Erythroblast (primary cell): ENCODE measurements at places on chromosomes 12 and 14.

DNA sequence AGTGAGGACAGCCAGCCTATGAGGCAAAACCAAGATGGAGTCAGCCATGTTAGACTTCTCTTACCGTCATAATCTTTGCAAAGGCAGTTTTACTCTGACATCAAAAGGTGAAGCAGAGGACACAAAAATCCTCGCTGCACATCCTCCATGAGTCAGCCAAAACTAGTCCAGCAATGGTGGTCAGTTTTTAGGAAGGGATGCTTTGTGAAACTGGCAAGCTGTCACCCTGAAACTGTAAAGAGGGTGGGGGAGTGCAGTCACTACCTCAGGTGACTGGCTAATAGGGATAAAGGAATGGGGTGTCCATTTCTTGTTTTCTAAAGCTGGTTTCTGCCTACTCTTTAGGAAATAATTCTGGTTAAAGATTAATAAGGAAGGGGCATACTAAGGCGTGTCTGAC is 5.4 kb upstream of the CIPC start:
- no peak for DNase-seq

DNA sequence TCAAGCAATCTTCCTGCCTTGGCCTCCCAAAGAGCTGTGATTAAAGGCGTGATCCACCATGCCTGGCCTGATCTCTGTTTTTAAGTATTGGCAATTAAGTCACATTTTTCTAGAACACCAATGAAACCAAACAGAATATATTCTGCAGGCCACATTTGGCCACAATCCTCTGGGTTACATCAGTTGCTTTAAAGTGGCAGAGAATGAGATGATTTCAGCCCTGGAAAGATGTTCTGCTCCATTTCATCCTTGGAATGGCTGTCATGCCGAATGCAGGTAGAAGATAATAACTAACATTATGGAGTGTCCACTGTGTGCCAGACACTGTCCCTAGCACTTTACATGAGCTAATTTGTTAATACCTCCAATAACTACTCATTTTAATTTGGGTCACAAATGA is 154.4 kb downstream of the PTPN11 start:
- no peak for DNase-seq

DNA sequence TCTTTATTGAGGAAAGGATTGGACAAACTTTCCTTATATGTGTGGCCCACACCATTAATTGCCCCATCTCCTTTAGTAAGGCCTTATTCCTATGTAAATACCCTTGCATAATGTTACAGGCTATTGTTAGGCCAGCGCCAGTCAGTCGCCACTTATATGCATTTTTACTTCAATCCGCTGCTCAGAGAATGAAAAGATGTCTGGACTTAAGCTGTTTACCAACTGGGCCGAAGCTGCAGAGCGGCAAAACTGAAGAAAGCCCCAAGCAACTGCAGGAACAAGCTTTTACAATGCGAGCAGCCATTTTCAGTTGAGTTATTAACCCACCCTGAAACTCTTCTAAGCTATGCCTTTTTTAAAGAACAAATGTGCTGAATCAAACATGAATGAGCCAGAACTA is 92.1 kb upstream of the OTX2 start:
- DNase-seq, result no peak

GRCh38 chr12:71645268-71645667 is 18.4 kb downstream of the ZFC3H1 start:
- no peak for DNase-seq

DNA sequence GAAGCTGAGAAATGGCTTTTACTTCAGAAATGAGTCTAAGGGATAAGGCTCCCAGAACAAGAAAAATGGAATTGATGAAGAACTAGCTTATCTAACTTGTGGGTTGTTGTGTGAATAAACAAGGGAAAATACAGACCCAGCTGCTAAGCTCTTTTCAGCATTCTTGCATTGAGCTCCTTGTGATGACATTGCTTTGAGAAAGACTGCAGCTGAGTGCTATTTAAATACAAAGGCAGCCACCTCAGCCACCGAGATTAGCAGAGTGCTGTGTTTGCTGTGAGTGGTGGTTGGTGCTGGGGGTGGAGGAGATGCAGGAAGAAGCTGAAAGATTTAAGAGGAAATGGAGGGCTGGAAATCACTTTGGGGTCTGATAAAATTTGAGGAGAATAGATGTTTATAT is 396.0 kb upstream of the PRICKLE1 start:
- no peak for DNase-seq

GRCh38 chr14:34750233-34750632 is 35.8 kb upstream of the CFL2 start:
- no peak for DNase-seq

- DNase-seq, result no peak
Measured at GRCh38 chr12:53105256-53105655, 2.0 kb downstream of the SOAT2 start.

DNA sequence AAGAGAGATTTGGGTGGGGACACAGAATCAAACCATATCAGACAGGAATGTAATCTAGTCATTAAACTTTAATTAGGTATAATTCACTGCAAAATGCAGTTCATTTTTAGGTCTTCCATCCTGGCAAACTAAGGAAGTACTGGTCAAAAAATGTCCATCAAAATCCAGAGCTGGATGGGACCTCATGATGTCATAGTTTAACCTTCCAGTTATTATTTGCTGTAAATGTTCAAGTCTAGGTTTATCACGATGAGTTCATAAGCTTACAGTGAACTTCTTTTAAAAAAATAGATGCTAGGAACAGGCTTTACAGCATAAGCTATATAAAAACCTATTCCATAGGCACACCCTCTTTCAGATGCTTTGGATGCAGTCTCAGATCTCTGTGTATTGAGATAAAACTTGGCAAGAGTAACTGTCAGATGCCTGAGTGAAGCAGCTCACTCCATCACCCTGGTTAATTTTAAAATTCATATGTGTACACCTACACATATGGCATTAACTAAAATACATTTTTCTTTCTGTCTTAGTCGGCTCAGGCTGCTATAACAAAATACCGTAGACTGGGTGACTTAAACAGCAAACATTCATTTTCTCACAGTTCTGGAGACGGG is 7.9 kb downstream of the SSPN start:
- DNase-seq, result no peak

- no peak for DNase-seq
Measured at GRCh38 chr14:60621386-60621785, 27.9 kb downstream of the SIX1 start.

DNA sequence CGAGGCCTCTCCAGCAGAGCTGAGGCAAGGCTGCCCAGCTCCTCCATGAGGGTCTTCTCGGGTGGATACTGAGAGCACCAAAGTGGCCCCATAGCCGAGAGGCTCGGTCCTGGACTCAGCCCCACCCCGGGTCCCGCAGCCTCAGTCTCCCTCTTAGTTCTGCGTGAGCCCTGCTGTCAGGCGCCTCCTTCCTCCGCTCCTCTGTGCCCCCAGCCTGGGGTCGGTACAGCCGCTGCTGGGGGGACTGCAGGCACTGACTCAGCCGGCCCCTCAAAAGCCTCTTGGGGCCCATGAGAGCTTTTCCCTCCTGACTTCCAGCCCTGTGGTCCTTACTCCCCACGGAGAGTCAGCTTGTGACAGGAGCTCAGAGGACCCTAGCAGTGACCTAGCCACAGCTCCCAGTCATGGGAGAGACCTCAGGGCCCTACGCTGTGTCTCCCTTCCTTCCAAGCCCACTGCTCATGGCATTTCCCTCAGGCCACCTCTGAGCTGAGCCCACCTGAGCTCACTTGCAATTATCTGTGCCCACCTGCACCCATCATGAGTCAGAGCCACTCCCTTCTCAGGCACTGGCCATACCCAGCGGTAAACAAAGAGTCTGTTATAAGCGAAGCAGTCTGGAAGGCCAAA is 295.0 kb upstream of the RTL1 start:
- no peak for DNase-seq
